ENCODE measurements at places on chromosomes 7 and 10.

- DNase-seq = no peak
Observed at GRCh38 chr10:11846542-11846941, 23.4 kb downstream of the PROSER2 start.

DNA sequence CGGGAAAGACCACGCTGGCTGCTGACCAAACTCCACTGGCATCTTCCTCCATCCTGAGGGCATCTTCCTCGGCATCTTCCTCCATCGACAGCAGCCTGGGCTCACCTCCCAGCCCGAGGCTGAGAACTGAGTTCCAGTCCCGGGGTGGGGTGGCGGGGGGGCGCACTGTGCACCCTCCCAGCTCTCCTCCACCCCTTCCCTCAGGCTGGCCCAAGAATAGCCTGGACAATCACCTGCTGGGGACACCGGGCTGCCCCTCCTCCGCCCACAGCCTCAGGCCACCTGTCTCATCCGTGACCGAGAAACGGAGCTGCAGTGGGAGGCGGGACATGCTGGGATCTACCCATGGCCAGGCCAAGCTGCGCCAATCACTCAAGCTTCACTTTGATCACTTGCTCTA is 37.2 kb downstream of the DIP2C start:
- DNase-seq = no peak

- DNase-seq = no peak
Observed at GRCh38 chr10:98617906-98618520, 171.3 kb upstream of the HPS1 start.

GRCh38 chr10:12602521-12602920 is 253.2 kb downstream of the CAMK1D start:
- DNase-seq = no peak

GRCh38 chr7:75878769-75879611 is at the start of gene RHBDD2:
Gene RHBDD2 (plus strand): TSS chr7:75879034. CDS start chr7:75879083, 49 bp downstream.
- DNase-seq = peak; percentile 79

- DNase-seq = no peak
Observed at GRCh38 chr7:79377097-79377496, 76.4 kb downstream of the MAGI2 start.

DNA sequence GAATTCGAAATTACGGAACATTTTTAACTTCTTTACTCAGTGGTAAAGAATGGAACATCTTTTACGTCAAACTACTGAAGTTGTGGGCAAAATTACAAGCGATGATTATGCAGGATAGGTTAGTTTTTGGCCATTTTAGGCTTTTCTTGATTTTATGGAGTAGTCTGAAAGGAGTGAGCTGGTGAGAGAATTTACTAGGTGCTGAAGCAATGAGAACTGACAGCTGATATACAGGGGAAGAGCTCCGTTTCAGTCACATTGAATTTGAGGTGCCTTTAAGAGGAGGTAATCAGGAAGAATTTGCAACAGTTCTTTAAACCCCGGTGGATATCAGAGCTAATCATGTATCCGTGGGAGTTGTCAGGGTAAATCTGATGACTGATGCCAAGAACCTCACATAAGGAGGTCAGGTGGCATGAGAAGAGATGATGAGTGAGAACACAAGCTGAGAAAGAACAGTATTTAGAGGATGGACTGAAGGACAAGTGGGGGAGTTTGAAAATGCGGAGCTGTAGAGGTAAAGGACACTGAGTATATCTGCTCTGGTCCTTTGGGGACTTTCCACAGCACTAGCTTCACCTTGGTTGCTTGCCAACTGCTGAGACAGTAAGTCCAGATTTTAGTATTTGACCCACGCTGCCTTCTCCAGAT is 104.3 kb downstream of the AHR start:
- DNase-seq = no peak

- no peak for DNase-seq
Observed at GRCh38 chr7:139823959-139824521, 5.0 kb upstream of the TBXAS1 start.

DNA sequence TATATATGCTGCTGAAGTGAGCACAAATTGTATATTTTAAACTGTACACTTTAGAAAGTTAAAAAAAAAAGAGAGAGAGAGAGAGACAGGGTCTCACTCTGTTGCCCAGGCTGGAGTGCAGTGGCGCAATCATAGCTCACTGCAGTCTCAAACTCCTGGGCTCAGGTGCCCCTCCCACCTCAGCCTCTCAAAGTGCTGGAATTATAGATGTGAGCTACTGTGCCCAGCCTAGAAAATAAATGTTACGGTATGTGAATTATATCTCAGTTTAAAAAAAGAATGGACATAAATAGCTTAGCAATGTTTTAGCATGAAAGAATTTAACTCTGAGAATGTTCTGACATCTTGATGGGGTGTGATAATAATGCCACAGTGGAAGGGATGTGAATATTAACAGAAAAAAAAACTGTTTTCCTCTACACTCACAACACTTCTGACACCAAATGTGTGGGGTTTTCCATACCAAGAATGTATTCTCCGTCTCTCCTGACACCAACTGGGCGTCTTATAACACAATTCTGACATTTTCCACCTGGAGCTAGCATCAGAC is 162.1 kb downstream of the PLCE1 start:
- no peak for DNase-seq

DNA sequence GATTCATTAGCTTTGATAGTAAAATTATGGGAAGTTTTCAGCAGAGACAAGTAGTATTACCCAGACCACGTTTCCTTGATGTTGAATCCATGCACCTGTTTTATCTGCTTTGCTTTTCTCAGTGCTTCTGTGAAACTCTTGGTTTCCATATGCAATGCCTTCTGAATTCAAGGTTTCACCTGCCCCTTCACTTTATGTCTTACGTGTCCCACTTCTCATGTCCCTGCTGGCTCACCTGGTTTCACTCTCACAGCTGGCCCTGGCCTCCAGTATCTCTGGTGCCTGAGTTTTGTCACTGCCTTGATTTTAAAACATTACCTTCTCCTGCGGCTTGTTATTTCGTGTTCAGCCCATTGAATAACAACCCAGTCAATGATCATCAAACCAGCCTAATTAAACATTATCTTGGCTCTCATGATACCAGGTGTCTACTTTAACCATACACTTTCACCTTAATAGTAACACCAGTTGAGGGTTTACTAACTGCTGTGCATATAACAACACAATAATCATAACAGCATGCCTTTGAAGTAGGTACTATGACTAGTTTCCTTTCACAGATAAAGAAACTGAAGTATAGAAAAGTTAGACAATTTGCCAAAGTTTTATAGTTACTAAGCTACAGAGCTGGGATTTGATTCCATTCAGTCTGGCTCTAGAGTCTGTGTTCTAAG is 175.7 kb upstream of the PCLO start:
- no peak for DNase-seq

DNA sequence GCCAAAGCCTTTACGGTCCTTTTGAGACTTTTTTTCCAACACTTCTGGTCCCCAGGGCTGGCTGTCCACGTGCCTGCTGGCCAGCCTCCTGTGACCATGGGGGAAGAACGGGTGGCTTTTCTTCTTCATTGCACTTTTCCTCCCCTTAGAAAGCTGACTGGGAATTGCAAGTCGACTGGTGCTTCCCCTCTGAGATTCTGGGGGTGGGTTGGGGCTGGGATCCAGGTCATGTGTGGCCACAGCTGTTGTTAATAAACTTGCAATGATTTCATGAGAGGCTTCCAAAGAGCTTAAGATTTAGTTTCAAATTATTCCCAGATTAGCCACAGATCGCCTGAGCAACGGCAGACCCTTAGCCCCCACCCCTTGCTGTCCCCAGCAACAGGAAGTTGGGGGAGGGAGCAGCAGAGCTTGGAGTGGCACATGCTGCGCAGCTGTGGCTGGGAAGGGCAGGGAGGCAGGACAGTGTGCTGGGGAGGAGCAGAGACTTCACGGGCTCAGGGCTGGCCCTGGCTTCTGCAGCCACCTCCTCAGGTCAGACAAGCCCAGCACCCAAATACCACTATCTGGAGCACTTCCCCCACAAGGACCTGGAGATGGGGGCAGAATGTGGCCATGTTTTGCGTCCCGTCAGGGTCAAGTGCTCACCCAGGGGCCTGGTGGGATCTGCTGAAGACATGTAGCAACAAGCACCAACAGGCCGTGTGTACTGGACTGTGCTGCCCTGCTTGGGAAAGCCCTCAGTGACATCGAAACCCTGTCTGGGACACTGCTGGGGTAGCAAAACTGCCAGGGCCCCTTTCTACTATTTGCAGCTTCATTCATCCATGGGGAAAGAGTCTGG is 147.1 kb downstream of the RNF216 start:
- DNase-seq = no peak

DNA sequence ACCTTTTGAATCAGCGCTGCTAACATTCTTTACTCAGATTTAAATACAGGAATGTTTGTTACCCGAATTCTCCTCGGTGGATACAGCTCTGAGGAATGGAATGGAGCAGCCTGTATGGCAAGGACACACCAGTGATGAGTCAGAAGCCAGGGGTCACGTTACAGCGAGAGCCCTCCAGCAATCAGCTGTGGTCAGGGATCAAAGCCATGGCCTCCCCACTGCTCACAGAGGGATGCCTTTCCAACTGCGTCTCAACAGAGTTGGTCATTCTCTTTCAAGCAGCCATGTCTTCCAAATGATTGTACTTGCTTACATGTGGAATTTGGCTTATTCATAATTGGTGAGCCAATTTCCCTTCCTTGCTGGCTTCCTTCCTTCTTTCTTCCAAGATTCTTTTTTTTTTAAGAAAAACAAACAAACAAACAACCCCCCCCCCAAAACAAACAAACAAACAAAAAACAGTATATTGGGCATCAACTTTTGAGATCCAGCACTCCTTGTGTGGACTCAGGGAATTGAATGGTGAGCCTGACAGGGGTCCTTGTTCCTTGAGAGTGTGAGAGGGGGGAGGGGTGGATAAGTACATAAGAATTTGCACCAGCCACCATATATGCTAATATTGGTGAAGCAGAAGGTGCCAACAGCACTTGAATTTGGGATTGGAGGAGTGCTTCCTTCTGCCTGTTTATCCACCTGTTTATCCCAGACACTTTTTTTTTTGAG is 100.2 kb downstream of the ATXN7L1 start:
- DNase-seq = peak; percentile 94

GRCh38 chr10:75407713-75408508 is 6.3 kb upstream of the ZNF503 start:
- no peak for DNase-seq

DNA sequence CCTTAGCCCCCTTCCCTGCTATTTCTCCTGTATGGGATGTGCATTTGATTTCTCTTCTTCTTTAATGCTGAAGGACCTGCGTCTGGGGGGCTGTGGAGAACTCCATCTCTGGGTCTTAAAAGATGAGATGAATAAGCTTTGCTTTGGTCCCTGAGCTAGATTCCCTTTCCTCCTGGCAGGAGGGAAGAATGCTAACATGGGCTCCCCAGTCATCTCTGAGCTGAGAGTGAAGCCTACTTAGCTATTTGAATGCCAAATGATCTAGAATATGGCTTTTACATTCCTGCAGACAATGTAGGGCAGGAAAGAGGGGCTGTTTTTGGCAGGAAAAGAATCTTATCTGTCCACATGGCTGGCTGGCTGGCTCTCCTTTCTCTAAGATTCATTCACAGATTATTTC is 62.6 kb upstream of the EFCAB10 start:
- no peak for DNase-seq

GRCh38 chr10:24848195-24848594 is 104.2 kb downstream of the PRTFDC1 start:
- no peak for DNase-seq

DNA sequence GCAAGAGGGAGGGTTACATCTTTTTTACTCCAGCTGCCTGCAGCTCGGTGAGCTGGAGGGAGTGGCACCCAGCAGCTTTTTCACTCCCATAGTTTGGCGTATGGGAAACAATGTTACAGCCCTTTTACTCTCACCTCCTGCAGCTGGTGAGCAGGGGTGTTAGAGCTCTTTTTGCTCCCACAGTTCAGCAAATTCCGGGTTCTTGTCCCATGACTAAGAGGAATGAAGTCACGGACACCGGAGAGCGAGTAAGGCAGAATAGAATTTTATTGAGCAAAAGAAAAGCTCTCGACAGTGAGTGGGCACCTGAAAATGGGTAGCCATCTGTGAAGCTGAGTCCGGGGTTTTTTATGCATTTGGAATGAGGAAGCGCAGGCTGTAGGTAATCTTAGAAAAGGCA is 446.6 kb downstream of the GFRA1 start:
- no peak for DNase-seq

- DNase-seq = no peak
Observed at GRCh38 chr10:77463967-77464745, 173.5 kb downstream of the KCNMA1 start.

GRCh38 chr7:909358-910329 is 33.3 kb downstream of the GET4 start:
- DNase-seq = no peak

- no peak for DNase-seq
Observed at GRCh38 chr10:79390551-79391229, 43.4 kb downstream of the PPIF start.

DNA sequence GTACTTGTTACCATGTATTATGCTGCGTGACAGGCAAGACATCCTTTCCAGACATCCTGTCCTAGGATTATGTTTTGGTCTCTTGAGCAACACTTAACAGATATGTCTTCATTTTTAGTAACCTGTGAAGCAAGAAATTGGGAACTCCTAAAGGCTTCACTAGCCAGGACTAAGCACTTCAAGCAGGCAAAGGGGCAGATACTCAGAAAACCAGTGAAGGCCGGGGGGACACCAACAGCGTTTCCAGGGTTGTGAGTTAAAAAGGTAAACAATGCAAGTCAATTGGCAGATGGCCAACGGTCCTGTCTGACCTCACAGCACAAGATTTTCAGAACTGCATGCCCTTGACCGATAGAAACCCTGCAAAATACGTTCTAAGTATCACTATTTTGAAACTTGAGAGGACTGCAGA is 77.6 kb upstream of the SFMBT2 start:
- no peak for DNase-seq

DNA sequence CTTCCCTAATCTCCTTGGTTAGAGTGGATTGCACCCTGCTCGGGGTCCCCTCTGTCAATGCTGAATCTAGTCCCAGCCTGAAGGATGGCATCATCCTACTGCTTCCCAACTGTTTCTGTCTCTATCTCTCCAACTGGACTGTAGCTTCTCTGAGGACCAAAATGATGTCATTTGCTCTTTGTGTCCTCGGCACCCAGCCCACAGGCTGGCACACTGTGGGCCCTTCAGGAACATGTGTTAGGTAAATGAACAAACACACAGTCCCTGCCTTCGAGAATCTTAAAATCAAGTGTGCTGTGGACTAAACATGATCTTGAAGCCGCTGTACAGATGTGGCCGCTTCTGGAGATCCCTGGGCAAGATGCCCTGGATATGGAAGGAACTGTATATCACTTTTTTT is 5.0 kb upstream of the CDH23 start:
- no peak for DNase-seq

DNA sequence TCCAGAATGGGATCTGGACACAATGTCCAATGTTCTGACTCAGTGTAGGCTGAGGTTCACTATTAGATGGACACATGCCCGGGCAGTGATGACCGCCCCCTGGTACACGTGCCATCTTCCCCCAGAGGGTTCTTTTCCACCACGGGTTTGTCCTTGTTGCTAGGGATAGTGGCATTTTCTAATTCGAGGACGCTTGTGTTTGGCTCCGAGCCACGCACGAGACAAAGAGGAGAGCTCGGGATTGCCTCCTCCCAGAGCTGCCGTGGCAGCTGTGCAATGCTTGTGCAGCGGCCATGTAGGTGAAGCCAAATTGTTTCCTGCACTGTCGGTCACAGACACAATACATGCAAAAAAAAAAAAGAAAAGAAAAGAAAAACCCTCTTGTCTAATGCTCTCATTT is 207.5 kb downstream of the PAXIP1 start:
- DNase-seq = no peak

All from HCT116 (cell line).